ENCODE measurements at places on chromosomes 16 and 17.

GRCh38 chr17:79219208-79219935 is 144.7 kb downstream of the ENGASE start:
- no peak for DNase-seq

- no peak for DNase-seq
These were observed 22.4 kb downstream of the SOCS3 start for GRCh38 chr17:78337244-78338109.

- no peak for DNase-seq
These were observed 641.0 kb upstream of the EEF2KMT start for GRCh38 chr16:5738586-5738985.

DNA sequence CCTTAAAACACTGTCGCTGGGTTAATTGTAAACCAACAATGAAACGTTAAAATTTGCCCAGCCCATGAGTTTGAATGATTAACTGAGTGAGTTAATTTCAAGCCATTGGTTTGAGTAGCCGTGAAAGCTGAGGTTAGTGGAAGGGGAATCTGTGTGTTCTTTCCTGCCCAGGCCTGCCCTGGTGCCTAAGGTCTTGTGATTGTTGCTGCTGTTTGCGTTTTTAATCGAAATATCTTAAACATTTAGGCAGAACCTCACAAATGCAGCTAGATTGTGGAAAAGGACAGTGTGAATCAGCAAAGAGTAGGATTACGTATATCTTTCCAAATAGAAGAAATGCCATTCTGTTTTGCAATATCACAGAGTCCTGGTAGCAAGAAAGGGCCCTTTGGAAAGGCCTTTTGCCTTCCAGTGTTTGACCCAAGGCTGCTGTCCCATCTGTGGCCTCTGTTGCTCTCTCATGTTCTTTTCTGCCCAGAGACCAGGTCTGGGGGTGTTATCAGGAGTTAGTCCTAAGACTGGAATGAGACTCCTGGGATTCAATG is 113.8 kb downstream of the MSI2 start:
- no peak for DNase-seq

DNA sequence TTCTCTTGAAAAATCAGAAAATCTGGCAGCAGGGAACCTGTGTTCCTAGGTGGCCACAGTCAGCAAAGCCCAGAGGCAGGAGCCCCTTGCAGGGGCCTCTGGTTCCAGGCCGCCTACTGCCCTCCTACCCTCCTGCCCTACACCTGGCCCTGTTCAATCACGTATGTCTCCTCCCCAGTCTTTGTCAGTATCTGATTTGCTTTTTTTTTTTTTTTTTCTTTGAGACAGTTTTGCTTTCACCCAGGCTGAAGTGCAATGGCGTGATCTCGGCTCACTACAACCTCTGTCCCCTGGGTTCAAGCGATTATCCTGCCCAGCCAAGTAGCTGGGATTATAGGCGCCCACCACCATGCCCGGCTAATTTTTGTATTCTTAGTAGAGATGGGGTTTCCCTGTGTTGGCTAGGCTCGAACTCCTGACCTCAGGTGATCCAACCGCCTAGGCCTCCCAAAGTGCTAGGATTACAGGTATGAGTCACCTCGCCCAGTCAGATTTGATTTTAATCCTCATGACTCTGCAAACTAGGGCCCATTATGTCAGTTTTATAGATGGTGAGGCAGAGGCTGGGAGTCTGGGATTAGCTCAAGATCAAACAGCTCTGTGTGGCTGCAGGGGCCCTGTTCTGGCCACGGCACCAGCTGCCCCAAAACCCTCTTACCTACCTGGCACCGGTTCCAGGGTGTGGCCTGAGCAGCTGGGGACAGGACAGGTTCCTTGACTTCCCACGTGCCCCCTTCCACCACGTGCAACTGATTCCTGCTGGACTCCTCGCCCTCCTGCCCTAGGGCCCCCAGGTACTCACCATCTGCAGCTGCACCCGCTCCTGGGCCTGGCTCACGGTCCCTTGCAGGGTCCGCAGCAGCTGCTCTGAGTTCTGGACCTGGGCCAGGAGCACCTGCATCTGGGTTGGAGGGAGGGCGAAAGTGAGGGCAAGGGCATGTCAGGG is 14.7 kb downstream of the RABEP2 start:
- DNase-seq = no peak

GRCh38 chr16:72961863-72962262 is 86.1 kb downstream of the ZFHX3 start:
- no peak for DNase-seq

DNA sequence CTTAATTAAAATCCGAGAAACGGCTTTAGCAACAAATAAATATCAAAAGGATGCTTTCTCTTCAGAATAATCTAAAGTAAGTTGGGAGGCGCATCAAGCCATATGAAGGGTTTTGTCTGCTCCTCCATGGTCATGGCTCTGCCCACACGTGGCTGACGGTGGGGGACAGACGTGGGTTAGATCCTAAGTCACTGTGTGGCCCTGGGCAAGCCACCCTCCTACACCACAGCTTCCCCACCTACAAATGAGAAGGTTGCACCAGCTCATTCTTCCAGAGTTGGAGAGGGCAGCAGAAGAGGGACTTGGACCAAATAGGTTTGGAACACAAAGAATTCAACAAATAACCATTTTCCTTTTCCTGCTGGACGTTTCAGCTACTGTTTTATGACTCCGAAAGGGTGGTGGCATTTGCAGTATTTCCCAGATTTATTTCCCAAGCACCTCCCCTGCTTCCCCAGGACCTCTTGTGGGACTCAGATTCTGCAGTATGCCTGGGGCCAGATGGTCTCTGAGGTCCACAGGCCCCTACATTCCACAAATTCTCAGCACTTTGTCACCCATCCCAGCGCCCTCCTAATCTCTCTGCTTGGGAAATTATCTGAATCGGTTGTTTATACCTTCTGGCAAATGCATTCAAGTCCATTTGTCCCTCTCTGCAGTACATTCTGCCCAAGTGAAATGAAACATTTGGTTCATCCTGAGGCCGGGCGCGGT is 17.8 kb downstream of the LRRC75A start:
- DNase-seq = no peak

- no peak for DNase-seq
These were observed 197.6 kb downstream of the XYLT1 start for GRCh38 chr16:17273142-17273561.

DNA sequence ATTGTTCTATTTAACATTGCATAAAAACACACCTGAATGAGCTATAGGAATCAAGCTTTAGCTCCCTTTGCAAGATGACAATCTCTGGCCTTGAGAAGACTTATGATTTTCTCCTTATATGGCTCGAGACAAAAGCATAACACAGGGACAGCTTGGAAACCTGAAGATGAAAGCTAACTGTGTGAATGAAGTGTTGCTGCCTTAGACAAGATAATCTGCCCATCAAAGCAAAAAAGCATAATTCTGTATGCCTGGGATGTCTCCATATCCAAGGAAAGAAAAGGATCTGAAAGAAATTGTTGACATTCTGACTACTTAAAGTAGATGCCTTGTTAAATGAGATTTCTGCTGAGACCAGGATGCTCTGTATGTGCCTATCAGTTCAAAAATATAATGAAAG is 526.7 kb upstream of the TOM1L1 start:
- no peak for DNase-seq

DNA sequence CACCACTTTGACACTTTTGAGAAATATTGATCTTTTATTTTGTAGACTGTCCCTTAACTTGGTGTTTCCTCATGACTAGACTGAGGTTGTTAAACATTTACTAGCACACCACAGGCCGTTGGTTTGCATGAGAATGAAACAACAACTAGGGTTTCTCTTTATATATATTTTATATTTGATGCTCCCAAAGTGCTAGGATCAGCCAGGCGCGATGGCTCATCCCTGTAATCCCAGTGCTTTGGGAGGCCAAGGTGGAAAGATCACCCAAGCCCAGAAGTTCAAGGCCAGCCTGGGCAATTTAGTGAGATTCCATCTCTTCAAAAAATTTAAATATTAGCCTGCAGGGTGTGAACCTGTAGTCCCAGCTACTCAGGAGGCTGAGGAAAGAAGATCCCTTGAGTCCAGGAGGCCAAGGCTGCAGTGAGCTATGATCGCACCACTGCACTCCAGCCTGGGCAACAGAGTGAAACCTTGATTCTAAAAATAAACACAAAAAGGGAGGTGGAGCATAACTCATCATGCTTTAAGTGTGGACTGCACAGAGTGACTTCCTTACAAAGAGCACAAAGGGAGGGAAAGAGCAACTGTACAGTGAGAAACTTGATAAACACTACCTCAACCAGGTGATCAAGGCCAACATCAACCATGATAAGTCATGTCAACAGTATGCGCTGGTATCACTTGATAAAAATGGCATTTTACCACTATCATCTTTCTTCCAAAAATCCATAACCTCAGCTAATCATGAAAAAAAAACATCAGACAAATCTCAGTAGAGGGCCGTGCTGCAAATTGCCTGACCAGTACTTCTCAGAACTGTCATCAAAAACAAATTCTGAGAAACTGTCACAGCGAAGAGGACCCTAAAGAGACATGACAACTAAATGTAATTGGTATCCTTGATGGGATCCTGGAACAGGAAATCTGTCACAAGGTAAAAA is 72.8 kb upstream of the ATF7IP2 start:
- DNase-seq = no peak

Data from stimulated activated CD8-positive, alpha-beta memory T cell treated with anti-CD3 and anti-CD28 coated beads, Interleukin-15, amount 100 ng/mL, for 1 hour (primary cell).